ENCODE measurements at places on chromosomes 16 and 17. TPM values are rescaled to one million over a fixed set of nuclear protein-coding genes. Genes with fewer than 3 reads are reported as not detected.
A peak's percentile ranks its signal among the peaks of the same experiment; 100 is the strongest.

GRCh38 chr16:58518083-58518979 lies 3.0 kb downstream of the SETD6 start:
- DNase-seq: no peak
- H3K36me3 ChIP-seq: peaks cover 59% of the 10 kb centered on the region
- H3K27me3 ChIP-seq: no peaks in the 10 kb centered on the region

Gene TBC1D3C
- not detected for total RNA-seq

- H3K36me3 ChIP-seq: no peaks in the 10 kb centered on the region
- no peaks in the 10 kb centered on the region for H3K27me3 ChIP-seq
- no peak overlapping the region for H3K4me3 ChIP-seq
These were observed 28.6 kb upstream of the ENDOV start for GRCh38 chr17:80386341-80386740.

DNA sequence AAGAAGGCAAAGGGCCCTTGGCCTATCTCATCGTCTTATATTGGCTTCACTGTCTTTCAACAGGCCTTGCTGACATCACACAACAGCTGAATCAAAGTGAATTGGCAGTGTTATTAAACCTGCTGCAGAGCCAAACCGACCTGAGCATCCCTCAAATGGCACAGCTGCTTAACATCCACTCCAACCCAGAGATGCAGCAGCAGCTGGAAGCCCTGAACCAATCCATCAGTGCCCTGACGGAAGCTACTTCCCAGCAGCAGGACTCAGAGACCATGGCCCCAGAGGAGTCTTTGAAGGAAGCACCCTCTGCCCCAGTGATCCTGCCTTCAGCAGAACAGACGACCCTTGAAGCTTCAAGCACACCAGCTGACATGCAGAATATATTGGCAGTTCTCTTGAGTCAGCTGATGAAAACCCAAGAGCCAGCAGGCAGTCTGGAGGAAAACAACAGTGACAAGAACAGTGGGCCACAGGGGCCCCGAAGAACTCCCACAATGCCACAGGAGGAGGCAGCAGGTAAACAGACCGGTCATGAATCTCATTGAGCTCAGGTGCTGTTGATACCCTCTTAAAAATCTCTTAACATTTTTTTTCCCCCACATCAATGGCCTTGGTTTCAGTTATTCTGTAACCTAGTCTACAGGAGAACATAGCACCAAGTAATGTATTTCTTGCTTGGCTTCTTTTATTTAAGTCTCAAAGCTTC lies 64.7 kb downstream of the CDK12 start:
- H3K36me3 ChIP-seq: peaks cover 40% of the 10 kb centered on the region
- no peak for DNase-seq
- peaks cover 8% of the 10 kb centered on the region for H3K4me1 ChIP-seq
- no peaks in the 10 kb centered on the region for H3K27me3 ChIP-seq

Gene ARL5C
- total RNA-seq: not detected

Gene TBC1D3H
- total RNA-seq: not detected

DNA sequence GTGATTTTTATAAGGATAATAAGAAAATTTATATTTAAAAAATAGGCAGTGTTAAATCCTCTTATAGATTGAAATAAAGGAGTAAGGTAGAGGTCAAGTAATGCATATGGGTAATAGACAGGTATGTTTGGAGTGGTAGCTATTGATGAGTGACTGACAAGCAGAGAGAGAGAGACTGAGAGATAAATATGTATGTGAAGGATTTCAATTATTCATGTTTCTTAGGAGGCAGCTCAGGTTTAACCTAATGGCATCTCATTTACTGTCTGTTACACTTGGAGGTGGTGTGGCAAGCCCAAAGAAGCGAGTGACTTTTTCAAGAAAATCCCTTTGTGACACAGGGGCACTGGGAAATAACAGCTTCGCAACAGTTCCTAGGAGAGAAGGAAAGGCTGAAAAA lies 120.2 kb downstream of the KIF2B start:
- no peaks in the 10 kb centered on the region for H3K27me3 ChIP-seq
- H3K4me3 ChIP-seq: no peak overlapping the region
- H3K36me3 ChIP-seq: no peaks in the 10 kb centered on the region
- H3K27ac ChIP-seq: no peak overlapping the region
- DNase-seq: no peak
- no peaks in the 10 kb centered on the region for H3K4me1 ChIP-seq

GRCh38 chr17:13749166-13749890 lies 147.6 kb upstream of the HS3ST3A1 start:
- no peak overlapping the region for H3K4me3 ChIP-seq
- DNase-seq: no peak
- no peak overlapping the region for H3K27ac ChIP-seq
- H3K36me3 ChIP-seq: no peaks in the 10 kb centered on the region
- no peaks in the 10 kb centered on the region for H3K27me3 ChIP-seq
- no peaks in the 10 kb centered on the region for H3K4me1 ChIP-seq

Gene FNDC8
- not detected for total RNA-seq

GRCh38 chr16:17301593-17302135 lies 169.1 kb downstream of the XYLT1 start:
- no peaks in the 10 kb centered on the region for H3K36me3 ChIP-seq
- no peak overlapping the region for H3K4me3 ChIP-seq
- no peaks in the 10 kb centered on the region for H3K27me3 ChIP-seq
- no peak for DNase-seq
- no peaks in the 10 kb centered on the region for H3K4me1 ChIP-seq
- no peak overlapping the region for H3K27ac ChIP-seq

DNA sequence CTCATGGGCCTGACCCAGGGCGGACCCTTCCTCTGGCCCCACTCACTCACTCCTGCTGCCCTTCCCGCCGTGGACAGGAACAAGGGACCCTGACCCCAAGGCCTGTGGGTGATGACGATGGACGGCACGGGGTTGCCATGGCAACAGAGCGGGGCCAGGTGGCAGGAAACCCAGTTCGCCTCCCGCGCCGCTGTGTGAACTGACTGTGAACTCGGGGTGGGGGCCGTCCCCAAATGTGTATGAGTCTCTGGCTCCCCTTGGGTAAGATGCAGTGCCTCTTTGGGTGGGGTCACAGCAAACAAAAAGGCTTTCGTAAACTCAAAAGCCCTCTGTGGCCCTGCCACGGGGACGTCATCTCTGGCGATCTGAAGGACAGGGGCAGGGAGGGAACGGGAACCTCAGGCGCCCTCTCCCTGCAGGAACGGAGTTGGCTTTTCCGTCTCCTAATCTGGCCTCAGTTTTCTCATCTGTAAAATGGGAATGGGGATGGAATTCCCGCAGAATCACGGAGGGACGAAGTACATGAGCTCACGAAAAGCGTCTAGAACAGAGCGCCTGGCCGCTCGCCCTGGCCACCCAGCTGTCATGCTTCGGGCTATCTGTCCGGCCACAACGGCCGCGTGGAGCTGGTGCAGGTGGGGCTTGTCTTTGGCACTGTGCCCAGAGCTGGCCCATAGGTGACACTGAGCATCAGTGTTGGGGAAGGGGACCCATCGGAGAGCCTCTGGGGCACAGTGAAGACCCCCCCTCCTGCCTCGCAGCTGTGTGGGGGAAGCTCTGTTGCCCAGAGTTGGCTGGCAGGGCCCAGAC lies 44.9 kb upstream of the PABPN1L start:
- no peak overlapping the region for H3K27ac ChIP-seq
- H3K4me1 ChIP-seq: no peaks in the 10 kb centered on the region
- no peaks in the 10 kb centered on the region for H3K36me3 ChIP-seq
- DNase-seq: no peak
- peaks cover 32% of the 10 kb centered on the region for H3K27me3 ChIP-seq

- no peak overlapping the region for H3K4me3 ChIP-seq
- H3K36me3 ChIP-seq: no peaks in the 10 kb centered on the region
- no peaks in the 10 kb centered on the region for H3K4me1 ChIP-seq
- no peaks in the 10 kb centered on the region for H3K27me3 ChIP-seq
- H3K27ac ChIP-seq: no peak overlapping the region
These were observed 36.7 kb upstream of the PIK3R6 start for GRCh38 chr17:8904201-8904600.

GRCh38 chr16:82031116-82032084 lies 3.7 kb upstream of the HSD17B2 start:
- H3K4me1 ChIP-seq: no peaks in the 10 kb centered on the region
- no peak for DNase-seq

Gene CSH2
- total RNA-seq: not detected

Gene TPSG1
- not detected for total RNA-seq

Gene TEDC2
- total RNA-seq: 2.5 TPM

Gene KRT17
- not detected for total RNA-seq

DNA sequence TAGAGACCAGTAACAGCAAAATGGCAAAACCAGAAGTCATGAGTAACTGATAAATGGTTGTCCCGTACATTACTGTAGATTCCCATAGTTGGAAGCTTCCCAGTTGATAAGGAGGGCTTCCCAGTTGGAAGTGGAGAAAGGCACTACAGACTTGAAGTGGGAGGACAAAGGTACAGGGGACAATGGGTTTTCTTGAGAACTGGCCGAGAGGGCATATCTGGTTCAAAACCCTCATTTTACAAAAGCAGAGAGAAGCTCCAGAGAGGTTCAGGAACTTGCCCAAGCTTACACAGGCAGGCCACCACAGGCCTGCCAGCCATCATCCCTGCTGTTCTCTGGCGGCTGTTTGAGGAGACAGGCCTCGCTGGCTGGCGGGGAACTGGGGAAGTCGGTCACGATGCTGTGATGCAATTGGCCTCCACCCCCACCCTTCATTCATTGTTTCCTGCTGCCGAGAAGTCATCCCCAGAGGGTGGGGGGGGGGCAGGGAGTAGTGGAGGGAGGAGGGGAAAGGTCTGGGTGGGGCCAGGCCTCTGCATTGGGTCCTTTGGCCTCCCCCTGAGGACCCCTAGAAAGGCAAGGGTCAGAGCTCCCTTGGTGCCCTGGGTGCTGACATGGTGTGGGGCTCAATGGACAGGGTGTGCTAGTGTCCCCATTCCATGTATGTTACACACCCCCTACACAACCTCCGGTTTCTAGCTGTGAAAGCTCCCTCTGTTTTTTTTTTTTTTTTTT lies 3.0 kb downstream of the UBALD2 start:
- no peak overlapping the region for H3K4me3 ChIP-seq
- DNase-seq: peak; percentile 70
- H3K27ac ChIP-seq: peak overlapping the region; percentile 85
- H3K27me3 ChIP-seq: no peaks in the 10 kb centered on the region
- no peaks in the 10 kb centered on the region for H3K36me3 ChIP-seq
- H3K4me1 ChIP-seq: peaks cover 85% of the 10 kb centered on the region

DNA sequence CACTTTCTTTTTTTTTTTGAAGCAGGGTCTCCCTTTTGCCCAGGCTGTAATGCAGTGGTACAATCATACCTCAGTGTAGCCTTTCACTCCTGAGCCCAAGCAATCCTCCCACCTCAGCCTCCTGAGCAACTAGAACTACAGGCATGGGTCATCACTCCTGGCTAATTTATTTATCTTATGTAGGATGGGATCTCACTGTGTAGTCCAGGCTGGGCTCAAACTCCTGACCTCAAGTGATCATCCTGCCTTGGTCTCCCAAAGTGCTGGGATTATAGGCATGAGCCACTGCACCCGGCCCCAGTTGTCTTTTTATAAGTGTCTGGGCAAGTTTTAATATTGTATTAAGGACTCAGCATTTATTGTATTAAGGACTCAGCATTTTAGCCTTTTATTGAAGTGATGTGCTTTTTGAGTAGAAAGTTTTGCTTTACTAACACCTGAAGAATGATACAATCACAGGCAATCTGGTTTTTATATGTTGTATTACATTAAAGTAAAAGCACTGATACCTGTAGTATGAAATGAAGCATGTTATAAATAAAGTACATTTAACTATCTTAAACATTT lies 22.9 kb downstream of the VMP1 start:
- no peaks in the 10 kb centered on the region for H3K27me3 ChIP-seq
- DNase-seq: no peak
- no peaks in the 10 kb centered on the region for H3K36me3 ChIP-seq
- no peak overlapping the region for H3K4me3 ChIP-seq
- no peak overlapping the region for H3K27ac ChIP-seq

DNA sequence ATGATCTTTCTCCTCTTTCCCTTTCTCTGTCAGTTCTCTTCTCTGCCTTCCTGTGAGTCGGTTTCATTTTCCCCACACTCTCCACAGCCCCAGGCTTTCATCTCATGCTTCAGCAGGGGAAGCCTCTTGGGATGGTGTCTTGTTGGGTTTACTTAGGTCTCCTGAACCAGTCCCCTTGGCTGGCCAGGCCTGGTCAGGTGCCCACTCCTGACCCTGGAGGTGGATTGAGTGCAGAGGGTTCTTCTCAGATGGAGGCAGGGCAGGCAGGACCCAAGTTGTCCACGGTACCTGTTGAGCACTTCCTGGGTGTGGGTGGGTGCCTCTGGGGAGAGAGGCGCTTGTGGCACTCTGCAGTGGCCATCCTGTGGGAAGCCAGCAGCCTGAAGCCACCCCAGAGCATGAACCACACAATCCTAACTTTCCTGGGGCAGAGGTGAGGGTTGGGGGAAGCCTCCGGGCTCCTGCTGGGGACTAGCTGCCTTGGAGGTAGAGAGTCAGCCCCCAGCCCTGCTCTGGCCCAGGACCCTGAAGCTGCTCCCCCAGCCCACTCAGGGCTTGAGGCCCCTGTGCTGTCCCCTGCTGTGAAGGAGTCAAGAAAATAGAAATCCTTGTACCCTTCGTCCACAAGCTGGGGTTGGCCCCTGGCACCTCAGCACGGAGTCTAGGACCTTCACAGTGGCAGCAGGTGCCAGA lies 2.0 kb upstream of the RAP1GAP2 start:
- no peaks in the 10 kb centered on the region for H3K27me3 ChIP-seq
- H3K36me3 ChIP-seq: no peaks in the 10 kb centered on the region
- H3K27ac ChIP-seq: no peak overlapping the region
- H3K4me3 ChIP-seq: no peak overlapping the region
- no peak for DNase-seq

- no peak for DNase-seq
- no peak overlapping the region for H3K27ac ChIP-seq
- H3K4me1 ChIP-seq: no peaks in the 10 kb centered on the region
- no peaks in the 10 kb centered on the region for H3K27me3 ChIP-seq
- no peak overlapping the region for H3K4me3 ChIP-seq
- no peaks in the 10 kb centered on the region for H3K36me3 ChIP-seq
These were observed 43.4 kb downstream of the KCNJ12 start for GRCh38 chr17:21419299-21420239.

DNA sequence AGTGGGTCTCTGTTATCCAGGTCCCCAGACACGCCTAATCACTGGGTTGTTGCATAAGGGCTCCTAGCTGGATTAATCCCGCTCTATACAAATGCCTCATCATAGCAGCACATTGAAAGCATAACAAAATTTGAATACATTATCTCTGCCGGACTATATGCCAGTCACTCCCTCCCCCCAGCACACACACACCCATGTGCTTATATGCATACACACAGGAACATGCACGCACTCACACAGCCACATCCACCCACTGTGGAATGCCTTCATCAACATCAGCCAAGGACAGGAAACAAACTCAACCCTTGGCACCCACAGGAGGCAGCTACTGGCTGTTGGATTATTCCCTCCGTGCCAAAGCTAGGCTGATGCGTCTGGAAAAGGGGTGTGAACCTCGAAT lies 3.5 kb upstream of the CDH13 start:
- no peak overlapping the region for H3K4me3 ChIP-seq
- DNase-seq: no peak
- peaks cover 18% of the 10 kb centered on the region for H3K27me3 ChIP-seq

Gene BCO1
- not detected for total RNA-seq

GRCh38 chr16:68590201-68590994 lies 51.3 kb downstream of the ZFP90 start:
- no peaks in the 10 kb centered on the region for H3K36me3 ChIP-seq
- H3K4me3 ChIP-seq: no peak overlapping the region
- no peak for DNase-seq
- H3K27ac ChIP-seq: no peak overlapping the region
- no peaks in the 10 kb centered on the region for H3K4me1 ChIP-seq

- H3K4me1 ChIP-seq: peaks cover 13% of the 10 kb centered on the region
- no peaks in the 10 kb centered on the region for H3K36me3 ChIP-seq
- H3K27me3 ChIP-seq: peaks cover 79% of the 10 kb centered on the region
These were observed 3.5 kb downstream of the CACNG4 start for GRCh38 chr17:66967837-66968543.

Data from tibial nerve (tissue), 4 donors.